ENCODE measurements at places on chromosomes 12 and 14. TPM values are rescaled to one million over a fixed set of nuclear protein-coding genes. Genes with fewer than 3 reads are reported as not detected.

DNA sequence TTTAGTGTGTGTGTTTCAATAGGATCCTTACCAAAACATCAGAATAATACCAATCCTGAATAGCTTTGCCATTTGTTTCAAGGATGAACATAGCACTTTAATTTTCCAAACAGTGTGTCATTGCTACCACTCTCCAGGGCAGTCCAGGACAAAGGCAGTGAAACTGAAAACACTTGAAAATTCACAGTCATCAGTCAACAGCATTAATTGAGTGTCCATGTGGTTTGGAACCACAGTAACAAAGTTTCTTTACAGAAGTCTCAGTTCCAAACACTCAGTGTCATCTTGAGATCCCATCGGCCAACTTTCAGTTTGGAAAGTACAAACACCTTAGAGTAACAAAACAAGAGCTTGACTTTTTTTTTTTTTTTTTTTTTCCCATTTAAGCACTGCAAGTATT, 228.4 kb upstream of the SOX5 start:
- DNase-seq, result no peak

DNA sequence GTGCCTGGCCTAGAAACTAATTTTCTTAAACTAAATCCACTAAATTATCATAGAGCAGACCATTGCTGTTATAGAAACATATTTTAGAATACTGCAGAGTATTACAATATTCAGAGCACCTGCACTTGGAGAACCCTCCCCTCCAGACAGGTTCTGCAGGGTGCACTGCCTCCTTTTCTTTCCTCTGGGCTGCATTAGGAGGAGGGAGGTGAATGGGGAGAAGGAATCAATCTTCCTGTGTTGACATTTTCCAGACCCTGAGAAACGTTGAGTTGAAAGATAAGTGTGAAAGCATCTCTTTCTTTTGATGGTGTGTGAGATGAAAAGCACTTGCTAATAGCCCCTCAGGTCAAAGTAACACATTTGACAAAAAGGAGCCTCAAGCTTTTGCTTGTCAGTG, 7.3 kb downstream of the SYNE2 start:
- DNase-seq, result no peak

GRCh38 chr12:50986966-50987737, 34.8 kb downstream of the HIGD1C start:
- peak; percentile 48 for DNase-seq

- DNase-seq, result no peak
Measured at GRCh38 chr12:114888448-114888847, 204.5 kb upstream of the TBX3 start.

- DNase-seq, result no peak
Measured at GRCh38 chr14:61486930-61487495, 165.6 kb downstream of the PRKCH start.

DNA sequence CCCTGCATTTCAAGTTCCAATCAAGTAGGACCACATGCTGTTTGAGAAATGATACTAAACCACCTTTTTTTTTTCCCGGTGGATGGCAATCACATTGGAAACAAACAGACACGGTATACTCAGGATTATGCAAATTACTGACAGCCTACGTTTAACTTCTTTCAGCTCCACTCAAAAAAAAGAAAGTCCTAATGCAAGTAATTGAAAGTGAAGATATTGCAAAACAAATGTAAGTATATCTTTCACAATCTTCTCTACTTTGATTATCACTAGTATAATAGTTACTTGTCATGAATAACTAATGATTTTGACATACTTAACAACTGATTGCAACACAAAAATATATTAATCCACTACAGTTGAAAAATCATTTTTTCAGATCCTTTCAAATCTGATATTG, 2.6 kb upstream of the OSBPL8 start:
- DNase-seq, result no peak

DNA sequence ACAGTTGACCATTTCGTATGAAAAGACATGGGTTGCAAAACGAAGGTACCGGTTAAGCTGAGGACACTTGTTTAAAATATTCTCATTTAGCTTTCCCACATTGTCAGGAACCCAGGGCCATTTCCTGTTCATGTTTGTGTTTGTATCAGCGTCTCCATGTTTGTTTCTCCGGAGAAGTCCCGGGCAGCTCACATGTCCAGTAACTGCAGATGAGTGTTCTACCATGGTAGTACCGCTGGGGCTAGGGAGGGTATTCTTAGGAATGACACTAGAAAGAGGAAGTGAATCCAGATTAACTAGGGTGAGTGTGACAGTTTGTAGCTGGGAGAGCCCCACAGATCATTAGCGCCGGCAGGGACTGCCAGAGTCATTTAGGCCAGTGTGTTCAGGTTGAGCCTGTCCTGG, 50.0 kb upstream of the EVL start:
- no peak for DNase-seq

AKAP3 gene
- total RNA-seq, result 0.26 TPM

KLRC2 gene
- not detected for total RNA-seq

MTHFD1 gene
- 141 TPM for total RNA-seq

KRT6B gene
- not detected for total RNA-seq

ATF7 gene
- total RNA-seq, result 29.5 TPM
